ENCODE measurements at places on chromosomes 7 and 10.

DNA sequence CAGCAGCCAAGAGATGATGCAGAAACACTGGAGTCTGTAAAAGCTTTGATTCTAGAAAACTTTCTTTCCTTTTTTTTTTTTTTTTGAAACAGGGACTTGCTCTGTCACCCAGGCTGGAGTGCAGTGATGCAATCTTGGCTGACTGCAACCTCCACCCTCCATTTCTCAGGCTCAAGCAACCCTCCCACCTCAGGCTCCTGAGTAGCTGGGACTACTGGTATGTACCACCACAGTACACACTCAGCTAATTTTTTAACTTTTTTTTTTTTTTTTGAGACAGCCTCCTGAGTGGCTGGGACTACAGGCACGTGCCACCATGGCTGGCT, 17.0 kb upstream of the BAG3 start:
- no peak for DNase-seq

DNA sequence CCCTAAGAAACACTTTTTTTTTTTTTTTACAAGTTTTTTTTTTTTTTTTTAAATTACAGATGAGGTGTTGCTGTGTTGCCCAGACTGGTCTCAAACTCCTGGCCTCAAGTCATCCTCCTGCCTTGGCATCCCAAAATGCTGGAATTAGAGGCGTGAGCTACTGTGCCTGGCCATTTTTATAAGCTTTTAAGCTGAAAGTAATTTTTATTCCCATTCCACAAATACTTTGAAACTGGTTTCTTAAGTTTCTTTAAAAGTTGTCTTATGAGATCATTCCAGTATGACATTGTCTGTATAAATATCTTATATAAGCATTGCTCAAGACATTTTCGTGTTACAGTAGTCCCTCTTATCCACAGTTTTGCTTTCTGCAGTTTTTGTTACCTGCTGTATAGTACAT, 61.4 kb upstream of the CYP26C1 start:
- DNase-seq: no peak

DNA sequence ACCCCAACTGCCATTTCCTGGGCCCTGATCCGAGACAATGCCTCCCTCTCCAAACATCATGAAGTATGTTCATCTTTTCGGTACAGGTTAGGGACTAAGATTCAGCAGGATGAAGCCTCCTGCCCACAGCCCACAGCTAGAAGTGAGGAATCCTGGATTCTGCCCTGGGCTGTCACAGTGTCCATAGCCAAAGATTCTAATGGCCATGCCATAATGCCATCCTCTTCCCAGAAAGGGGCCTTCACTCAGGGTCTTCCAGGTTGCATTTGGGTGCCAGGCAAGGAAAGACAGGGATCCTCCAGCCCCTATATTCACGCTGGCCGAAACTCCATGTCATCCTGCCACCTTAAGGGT, 15.7 kb upstream of the ZMIZ1 start:
- DNase-seq: no peak

DNA sequence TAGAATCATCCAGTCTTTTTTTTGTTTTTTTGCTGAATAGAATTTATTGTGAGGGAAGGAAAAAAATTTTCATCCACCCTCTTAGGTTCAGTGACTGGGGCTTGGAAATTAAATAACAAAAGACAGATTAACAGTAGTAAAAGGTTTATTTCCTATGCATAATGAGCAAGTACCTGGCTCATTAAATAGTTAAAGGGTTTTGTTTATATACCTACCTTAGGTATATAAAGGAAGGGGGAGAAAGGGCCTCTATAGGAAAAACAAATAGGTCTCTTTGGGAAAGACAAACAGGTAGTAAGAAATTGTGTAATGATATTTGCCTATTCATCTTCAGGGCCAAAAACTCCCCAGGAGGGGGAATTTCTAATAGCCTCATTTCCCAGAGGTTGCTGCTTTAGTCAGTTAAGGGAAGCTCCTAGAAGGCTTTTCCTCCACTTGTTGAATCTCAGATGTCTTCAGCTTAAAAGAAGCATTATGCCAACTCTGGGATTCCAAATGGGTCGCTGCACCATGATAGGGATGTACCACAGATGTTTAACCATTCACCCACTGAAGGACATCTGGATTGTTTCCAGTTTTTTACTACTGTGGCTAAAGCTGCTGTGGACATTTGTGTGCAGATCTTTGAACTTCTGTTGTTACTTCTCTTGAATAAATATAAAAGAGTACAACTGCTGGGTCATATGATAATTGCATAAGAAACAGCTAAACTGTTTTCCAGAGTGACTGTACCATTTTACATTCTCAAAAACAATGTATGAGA, 11.3 kb downstream of the ACADSB start:
- no peak for DNase-seq

DNA sequence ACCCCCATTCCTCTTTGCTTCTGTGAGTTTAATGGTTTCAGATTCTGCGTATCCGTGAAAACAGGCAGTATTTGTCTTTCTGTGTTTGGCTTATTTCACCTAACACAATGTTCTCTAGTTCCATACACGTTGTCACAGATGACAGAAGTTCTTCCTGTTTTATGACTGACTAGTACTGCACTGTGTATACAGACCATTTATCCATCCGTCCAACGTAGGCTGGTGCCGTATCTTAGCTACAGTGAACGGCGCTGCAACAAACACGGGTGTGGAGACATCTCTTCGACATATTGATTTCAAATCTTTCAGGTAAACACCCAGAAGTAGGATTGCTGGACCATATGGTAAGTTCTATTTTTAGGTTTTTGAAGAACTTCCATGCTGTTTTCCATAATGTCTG, 181.7 kb downstream of the PARD3 start:
- DNase-seq: no peak

GRCh38 chr7:40447345-40447744, 312.5 kb downstream of the SUGCT start:
- DNase-seq: no peak
